ENCODE measurements at places on chromosomes 6 and 20.

DNA sequence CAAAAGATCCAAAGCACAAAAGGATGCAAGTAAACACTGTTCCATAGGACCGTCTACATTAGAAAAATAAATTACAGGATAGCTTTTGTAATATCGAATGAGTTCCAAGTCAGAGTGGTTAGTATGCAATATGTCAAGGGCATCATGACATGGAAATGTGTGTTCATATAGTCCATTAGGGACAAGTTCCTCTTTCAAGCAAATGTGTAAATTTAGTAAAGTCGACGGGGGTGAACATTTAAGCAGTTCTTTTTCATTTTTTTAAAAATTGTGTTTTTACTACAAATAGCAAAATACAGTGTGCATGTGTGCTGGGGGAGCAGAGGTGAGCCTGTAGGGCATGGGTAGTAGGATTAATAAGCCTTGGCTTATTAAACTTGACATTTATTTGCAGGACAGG, 359.0 kb downstream of the ESR1 start:
- no peak for DNase-seq

DNA sequence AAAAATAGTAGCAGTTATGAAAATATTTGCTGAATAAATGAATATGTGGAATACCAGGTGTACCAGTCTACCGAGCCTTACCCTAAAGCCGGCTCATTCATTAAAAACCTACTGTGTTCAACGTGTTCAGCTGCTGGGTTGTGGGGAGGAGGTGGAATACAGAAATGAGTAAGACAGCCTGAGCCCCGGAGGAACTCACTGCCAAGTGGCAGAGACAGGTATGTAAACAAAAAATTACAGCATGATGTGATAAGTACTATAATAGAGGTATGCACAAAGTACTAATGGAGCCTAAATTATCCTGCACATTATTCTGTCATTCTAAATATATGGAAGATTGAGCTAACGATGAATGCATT, 6.8 kb upstream of the ADTRP start:
- DNase-seq: no peak

GRCh38 chr6:114049367-114049966, 78.5 kb upstream of the HDAC2 start:
- no peak for DNase-seq

GRCh38 chr6:48813836-48814235, 649.2 kb downstream of the MMUT start:
- DNase-seq: no peak

GRCh38 chr20:51220293-51220706, 197.4 kb upstream of the KCNG1 start:
- DNase-seq: peak; percentile 17

GRCh38 chr6:14784596-14785492, 461.0 kb upstream of the JARID2 start:
- no peak for DNase-seq

DNA sequence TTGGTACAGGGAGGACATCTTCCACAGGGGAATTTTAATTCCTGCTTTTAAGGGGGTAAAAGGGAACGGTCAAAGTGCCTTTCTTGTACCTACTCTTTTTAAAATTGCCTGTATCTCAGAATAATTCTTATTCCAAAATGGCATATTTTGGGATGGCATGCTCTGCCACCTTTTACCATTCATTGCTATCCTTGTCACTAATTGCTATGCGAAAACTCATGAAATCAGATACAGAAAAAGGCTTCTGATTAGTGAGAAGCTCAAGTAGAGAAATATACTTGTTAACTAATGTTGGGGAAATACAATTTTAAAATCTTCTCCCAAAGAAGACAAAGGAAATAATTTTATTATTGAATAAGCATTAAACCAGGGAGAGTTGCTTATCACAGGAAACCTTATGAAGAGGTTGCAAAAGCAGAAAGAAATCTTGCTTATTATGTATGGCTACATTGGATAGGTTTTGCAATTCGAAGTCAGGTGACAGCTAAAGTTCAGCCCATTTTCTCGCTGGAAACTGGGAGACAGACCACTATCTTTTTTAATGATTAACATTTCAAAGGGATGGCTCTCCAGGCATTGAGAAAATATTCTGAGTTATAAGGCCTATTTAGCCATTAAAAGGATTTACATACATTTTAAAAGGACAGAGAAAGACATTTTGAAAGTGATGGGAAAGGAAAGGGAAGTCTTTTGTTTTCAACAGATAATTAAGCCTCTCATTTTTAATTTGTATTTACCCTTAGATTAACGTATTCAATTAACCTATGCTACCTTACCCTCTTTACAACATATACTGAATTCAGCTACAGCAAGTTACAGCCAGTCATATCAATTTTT, 110.3 kb upstream of the PRSS16 start:
- no peak for DNase-seq

- DNase-seq: no peak
Observed at GRCh38 chr6:118865100-118865391, 28.9 kb upstream of the ASF1A start.

DNA sequence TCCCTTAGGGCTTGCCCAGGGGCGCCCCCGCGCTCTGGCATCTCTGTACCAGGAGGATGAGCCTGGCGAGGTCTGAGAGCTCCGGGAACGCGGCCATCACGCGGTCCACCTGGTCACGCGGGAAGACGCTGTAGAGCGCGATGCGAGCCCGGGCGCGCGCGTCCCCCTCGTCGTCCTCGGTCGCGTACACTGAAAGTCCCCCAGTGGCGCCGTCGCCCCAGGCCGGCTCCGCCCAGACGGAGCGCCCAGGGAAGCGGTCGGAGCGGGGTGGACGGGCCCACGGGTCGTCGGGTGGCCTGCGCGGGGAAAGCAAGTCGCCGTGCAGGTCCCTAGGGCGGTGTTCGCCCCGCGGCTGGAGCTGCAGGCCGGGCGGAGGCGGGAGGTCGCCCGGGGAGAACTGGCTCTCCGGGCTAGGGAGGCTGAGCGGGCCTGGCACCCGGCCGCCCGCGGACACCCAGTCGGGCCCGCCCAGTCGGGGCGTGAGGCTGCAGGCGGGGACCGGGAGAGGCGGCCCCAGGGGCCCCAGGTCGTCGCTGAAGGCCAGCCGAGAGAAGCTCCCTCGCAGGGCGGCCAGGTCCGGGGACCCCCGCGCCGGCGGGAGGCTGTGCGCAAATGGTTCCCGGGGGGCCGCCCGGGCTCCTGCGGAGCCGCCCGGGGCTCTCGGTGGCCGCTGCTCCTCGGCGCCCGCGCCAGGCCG, 34.0 kb downstream of the ZC3H12D start:
- no peak for DNase-seq

DNA sequence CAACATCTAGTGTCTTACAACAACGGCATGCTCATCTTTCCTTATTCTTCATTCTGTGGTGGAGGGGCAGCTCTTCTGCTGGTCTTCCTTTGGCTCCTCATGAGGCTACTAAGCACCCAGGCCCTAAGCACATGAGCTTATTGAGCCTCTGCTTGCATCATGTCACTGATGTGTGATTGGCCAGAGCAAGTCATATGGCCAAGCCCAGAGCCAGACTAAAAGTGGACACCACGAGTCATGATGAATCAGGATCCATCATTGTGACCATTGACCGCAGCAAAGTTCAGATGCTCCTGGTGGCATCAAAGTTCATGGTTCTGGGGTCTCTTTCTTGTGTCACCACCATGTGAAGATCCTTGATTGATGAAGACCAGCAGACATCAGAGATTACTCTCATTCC, 192.0 kb upstream of the FOXA2 start:
- no peak for DNase-seq

GRCh38 chr6:18154507-18155149, at the start of gene TPMT:
TPMT (minus strand) TSS chr6:18155077; CDS start chr6:18149127, 5,950 bp downstream.
- no peak for DNase-seq

DNA sequence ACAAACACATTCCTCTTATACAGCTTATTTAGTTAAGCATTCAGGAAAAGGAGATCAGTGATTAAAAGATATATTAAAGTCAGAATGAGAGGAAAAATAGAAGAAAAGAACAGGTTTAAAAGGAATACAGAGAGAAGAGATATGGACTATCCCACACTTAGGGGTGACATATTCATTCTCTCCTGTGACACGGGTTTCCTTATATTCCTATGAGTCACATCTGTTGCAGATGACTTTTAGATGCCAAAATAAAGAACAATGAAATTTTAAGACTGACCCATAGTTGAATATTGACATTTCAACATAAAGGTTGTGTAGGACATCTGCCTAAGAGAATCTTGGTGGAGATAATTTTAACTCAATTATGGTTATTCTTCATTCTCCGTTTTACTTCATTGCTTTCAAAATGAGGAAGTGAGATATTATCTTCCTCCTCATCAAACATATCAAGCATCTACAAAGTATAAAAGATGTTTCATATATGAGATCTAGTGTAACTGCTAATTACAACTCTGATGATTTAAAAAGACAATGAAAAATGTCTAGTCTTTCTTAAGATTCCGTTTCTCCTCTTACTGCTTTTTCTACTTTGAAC, 1336.7 kb upstream of the CITED2 start:
- no peak for DNase-seq

GRCh38 chr6:152379423-152379822, 257.7 kb downstream of the SYNE1 start:
- no peak for DNase-seq

DNA sequence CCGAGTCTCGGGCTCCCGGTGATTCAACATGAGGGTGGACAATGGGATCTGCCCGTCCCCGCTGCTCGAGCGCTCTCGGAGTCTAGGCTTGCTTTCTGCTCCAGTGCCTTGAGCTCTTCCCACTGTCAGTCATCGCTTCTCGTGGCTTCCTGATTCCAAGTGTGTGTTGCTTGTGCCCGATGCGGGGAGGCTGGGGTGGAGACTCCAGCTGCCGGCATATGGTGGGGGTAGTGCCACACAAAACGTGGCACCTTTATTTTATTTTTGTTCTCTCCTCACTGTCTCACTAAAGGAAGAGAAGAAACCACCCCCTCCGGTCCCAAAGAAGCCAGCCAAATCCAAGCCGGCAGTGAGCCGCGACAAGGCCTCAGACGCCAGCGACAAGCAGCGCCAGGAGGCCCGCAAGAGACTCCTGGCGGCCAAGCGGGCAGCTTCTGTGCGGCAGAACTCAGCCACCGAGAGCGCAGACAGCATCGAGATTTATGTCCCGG, 14.8 kb upstream of the MYL9 start:
- DNase-seq: no peak

GRCh38 chr6:70103798-70104197, 199.1 kb downstream of the COL9A1 start:
- no peak for DNase-seq

- DNase-seq: no peak
Observed at GRCh38 chr6:3759646-3760232, 8.2 kb upstream of the PXDC1 start.

- no peak for DNase-seq
Observed at GRCh38 chr6:135185483-135185882, 4.4 kb downstream of the MYB start.

DNA sequence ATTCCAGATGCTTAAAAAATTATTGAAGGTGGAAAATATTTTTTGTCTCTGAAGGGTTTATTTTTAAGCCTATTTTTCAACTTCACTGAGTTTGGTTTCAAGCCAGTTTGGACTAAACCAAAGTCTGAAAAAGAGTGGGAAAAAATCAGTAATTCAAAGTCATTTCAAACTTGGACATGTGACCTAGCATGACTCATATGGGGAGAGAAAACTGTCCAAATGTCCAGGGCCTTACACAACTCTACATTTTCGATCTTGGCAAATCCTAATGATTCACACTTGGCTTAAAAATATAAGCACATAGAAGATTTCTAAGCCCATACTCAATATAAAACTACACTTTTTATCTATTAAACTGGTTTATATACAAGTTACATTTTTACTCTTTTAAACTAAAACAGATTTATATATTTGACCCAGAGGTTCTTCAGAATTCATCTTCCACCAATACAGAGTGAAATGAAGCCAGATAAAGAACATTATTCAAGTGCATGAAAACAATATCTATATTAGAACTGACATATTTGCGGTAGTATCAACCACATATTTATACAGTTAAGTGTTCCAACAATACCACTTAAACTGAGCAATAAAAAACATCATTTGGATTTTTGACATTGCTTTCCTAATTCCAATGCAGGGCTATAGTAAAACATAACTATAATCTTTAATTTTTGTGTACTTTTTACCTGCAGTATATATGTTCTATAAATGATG, 110.3 kb upstream of the TCF21 start:
- DNase-seq: no peak

- DNase-seq: no peak
Observed at GRCh38 chr6:167470836-167471547, 146.1 kb downstream of the TTLL2 start.

DNA sequence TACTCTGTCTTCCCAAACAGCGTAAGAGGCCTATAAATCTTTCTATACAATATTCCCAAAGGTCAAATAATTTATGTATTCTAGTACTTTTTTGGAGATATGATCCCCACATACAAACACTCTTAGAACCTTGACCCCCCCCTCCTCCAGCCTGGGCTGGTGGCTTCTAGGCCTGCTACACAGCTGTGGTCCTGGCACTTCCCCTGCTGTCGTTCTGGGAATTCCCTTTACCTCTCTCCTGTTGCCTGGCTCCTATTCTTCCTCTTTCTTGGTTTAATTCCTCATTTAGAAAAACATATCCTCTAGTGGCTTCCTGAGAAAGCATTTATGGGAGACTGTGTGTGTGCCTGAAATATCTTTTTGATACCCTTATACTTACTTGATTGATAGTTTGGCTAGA, 4.1 kb upstream of the TXLNB start:
- DNase-seq: no peak

- DNase-seq: no peak
Observed at GRCh38 chr6:105688573-105688972, 285.7 kb upstream of the PREP start.

GRCh38 chr20:17935186-17935585, 33.4 kb downstream of the SNX5 start:
- no peak for DNase-seq

GRCh38 chr20:47350691-47351545, 5.6 kb downstream of the ZMYND8 start:
- DNase-seq: no peak

- DNase-seq: no peak
Observed at GRCh38 chr6:72286911-72287311, 335.0 kb upstream of the KCNQ5 start.

GRCh38 chr6:6893701-6894100, 214.1 kb upstream of the RREB1 start:
- DNase-seq: no peak

DNA sequence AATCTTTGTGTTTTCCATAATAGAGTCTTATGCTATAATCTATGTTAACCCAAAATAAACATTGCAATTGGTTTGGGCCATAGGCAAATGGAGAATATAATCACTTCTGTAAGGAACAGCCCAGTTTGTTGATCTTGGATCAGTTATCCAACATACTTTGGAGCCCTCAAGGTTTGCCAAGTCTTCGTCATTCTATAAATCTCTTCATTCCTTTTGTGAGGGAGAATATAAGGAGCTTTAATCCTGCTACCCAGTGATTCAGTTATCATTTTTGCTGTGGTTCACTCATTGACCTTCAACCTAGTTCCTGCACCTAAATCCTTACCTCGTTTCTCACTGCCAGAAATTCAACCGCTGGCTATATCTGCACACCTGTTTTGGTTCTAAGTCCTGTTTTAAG, 500.3 kb upstream of the PTCHD4 start:
- DNase-seq: no peak

- no peak for DNase-seq
Observed at GRCh38 chr20:10761232-10761631, 87.4 kb upstream of the JAG1 start.

GRCh38 chr6:161100072-161100471, 108.5 kb downstream of the MAP3K4 start:
- DNase-seq: no peak
